Ureter (tissue), 1 donor: ENCODE measurements at places on chromosomes 6 and 20. TPM values are rescaled to one million over a fixed set of nuclear protein-coding genes. Genes with fewer than 3 reads are reported as not detected.

DNA sequence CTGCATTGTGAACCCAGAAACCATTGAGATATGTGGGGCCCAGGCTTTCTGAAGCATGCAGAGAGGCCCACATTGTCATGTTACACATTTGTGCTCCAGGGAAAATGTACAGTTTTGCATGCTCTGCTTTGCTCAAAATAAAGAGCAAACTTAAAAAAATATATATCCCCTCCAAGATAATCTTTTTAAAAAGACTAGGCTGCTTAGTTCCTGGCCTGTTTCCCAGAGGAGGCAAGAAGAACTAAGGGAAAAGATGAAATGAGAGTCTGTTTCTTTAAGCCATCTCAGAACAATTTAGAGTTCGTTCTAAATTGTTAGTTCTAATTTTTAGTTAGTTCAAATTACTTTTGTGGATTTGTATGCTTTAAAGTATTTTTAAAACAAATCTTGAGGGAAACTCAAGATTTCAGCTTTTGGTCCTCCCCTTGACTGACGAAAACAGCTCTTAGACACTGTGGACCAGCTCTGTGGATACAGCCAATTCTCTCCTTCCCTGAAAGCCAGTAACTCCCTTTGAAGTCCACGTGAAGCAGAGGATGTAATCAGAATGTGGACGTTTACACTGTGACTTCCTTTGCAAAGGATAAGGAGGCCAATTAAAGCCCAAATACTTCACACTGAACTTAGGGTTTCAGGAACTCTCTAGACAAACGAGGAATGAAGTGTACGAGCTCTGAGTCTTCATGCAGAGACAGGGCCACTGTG is 84.7 kb downstream of the CD164 start:
- DNase-seq: no peak

GRCh38 chr20:346640-347316 is at the start of gene NRSN2:
TSS of gene NRSN2 (plus strand) at chr20:347111. CDS start at chr20:349644, 2,533 bp downstream.
- peak; percentile 75 for DNase-seq

GRCh38 chr20:17571153-17571527 is 1.3 kb downstream of the DSTN start:
- no peak for DNase-seq

GRCh38 chr20:46543959-46544358 is 6.5 kb downstream of the OCSTAMP start:
- DNase-seq: no peak

DNA sequence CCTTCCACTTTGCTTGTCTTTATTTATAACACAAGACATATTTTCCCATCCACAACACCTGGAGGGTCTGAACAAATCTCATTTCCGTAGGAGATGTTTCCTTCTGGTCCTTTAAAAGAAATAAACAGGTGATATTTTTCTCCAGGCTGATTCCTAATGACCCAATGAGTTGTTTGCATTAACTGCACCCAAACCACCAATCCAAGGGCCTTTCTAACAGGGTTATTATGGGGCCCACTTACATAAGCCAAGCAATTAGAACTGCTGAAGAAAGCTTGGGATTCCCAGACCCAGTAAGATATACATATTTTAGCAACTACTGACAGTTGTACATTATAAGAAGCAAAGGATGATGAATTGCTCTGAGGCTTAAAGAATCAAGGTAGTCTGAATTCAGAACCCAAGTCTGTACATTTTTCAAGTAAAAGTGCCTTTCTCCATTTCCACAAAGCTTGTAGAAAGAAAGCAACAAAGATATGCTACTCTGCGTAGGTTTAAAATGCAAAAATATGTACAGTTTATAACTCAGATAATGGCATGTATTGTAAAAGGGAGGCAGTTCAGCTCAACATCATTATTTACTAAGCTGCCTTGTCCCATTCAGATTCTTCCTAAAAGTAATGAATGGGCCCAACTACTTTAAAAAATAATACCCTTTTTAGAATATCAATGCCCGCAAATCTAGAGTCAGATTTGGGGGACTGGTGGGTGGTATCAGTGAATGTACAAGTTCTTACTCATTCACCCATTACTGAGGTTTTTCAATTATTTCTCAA is 120.0 kb downstream of the DST start:
- no peak for DNase-seq

DNA sequence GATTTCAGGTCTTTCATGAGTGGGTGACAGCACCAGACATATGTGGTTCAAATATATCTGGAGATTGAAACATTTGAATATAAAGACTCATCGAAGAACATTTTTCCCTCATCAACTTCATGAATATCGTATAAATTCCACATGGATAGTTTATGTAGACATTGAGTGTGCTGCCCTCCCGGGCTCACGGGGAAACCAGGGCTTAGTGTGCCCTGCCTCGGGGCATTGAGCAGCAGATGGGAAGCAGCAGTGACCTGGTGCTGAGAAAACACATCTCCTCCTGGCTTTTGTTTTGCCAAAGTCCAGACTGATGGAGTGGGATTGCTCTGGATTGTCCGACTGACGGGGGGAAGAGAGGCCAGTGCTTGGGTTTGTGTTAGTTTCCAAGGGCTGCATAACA is 17.8 kb upstream of the SLC2A12 start:
- DNase-seq: no peak

GRCh38 chr20:58432186-58432954 is 43.3 kb downstream of the VAPB start:
- no peak for DNase-seq

DNA sequence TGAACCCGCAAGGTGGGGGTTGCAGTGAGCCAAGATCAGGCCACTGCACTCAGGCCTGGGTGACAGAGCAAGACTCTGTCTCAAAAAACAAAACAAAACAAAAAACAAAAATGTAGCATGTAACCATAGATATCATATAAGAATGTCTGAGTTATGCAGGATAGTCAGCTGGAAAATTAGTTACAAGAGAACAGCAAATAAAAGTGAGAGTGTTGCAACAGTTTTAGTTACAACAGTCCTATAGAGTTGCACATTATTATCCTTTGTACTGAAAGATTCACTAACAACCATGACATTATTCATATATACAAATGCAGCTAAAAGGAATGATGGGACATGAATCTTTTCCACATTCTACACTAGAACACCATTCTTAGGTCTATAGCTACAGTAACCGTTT is 16.4 kb downstream of the RNF24 start:
- no peak for DNase-seq

GRCh38 chr20:41619360-41620100 is 1.4 kb upstream of the CHD6 start:
- no peak for DNase-seq

GRCh38 chr20:62021793-62022385 is 43.8 kb downstream of the TAF4 start:
- DNase-seq: no peak

The ANKRD6 gene
- total RNA-seq: 34.3 TPM

The TPD52L1 gene
- total RNA-seq: 54.8 TPM

The MYB gene
- 0.89 TPM for total RNA-seq

The IMPG1 gene
- total RNA-seq: not detected

The REV3L gene
- total RNA-seq: 60.5 TPM

The RAD21L1 gene
- not detected for total RNA-seq

The DPPA5 gene
- not detected for total RNA-seq

The LPIN3 gene
- total RNA-seq: 30.4 TPM

The ZNF343 gene
- 13.1 TPM for total RNA-seq
